ENCODE measurements at places on chromosomes 6 and 20.
A peak's percentile ranks its signal among the peaks of the same experiment; 100 is the strongest.

- no peak for DNase-seq
Observed at GRCh38 chr6:44806656-44807055, 419.1 kb downstream of the CDC5L start.

GRCh38 chr20:58229198-58229798 is 845 bp upstream of the ANKRD60 start:
- DNase-seq = no peak

DNA sequence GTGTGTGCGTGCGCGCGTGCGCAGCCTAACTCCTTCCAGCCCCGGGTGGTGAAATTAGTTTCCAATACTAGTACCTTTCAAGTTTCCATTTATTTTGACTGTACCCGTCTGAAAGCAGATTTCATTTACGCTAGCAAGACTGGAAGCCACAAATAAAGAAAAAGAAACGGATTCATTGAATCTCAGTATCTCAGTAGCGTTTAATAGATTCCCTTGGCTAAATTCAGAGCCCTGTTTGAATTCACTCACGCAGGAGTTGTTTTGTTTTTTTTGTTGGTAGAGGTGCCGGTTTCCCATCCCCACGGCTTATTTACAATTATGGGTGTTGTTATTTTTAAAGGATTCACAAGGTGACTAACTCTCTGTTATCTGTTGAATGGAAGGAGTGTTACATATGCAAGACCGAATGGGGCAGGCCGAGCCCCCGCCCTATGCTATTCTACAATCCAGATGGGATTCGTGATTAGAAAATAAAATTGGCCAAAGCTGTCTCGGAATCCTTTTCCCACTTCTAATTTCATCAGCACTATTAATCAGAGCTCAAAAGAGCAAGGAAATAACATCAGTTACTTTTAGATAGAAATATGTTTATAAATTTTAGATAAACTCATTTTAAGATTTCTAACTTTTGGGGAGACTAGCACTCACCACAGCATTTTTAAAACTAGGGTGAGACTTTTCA is 2.3 kb upstream of the INSM1 start:
- DNase-seq = no peak

DNA sequence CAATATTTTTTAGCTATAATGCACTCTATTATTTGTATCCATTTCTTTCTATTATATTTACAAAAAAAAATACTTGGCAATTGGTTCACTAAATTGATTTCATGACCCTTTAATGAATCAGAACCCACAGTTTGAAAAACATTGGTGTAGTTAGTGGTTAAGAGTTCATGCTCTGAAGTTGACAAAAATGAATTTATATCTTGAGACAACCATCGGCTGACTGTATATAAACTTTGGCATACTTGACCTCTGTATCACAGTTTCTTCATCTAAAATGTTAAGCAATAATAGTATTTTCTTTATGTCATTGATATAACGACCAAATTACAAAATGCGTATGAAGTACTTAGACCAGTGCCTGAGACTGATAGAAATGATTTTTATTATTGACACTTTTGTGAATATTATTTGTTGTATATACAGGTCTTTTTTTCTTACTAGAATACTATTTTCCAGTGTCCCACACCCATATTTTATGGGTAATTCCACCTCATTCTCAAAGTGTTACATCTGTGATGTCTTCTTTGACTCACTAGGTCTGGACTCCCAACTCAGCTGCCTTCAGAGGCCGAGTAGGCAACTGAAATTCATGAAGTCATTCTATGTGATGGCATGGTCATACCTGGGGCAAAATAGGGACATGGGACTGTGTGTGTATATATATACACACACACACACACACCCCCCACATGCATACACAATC is 459.2 kb downstream of the RFPL4B start:
- no peak for DNase-seq

DNA sequence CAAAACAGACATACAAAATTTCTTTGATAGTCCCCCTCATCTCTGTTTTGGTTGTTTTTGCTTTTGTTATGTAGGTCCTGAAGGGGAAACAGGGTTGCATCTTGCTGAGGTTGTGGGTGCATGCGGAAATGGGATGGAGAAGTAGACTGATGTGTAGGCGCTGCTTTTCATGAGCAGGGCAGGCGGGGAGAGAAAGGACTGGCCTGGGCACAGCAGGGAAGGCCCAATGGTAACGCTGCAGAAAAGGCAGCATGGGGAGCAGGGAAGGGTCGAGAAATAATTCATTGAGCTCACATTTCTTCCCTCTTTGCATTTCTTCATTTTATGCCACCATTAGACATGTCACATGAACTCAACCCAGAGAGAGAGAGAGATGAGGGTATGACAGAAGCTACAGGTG is 74.3 kb upstream of the CCN2 start:
- no peak for DNase-seq

GRCh38 chr20:53081916-53082863 is 110.0 kb downstream of the TSHZ2 start:
- no peak for DNase-seq

DNA sequence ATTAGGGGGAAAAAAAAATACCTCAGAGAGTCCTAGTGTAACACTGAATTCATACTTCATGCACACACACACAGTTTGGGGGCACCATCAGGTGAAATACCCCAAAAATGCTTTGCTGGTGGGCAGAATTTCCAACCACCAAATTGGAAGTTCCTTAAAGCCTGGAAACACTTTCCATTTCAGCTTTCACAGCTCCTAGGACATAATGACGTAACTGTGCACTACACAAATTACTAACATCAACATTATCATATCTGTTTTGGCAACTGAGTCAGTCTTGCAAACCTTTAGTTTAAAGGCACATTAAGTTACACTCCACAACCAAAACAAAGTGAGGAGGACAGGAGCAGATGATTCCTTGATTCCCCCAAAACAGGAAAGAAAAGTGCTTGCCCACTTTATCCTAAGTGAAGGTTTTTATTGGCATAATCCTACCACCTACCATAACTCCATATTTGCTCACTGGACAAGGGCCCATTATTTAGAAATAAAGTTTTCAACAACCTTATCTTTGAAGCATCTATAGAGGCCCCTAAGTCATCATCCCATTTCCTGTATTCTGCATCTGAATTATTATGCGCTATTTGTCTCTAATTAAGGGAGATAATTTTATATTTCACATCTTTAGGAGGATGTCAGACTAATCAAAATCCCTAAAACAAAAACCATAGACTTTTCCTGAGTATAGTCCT is 3.4 kb downstream of the MBOAT1 start:
- no peak for DNase-seq

DNA sequence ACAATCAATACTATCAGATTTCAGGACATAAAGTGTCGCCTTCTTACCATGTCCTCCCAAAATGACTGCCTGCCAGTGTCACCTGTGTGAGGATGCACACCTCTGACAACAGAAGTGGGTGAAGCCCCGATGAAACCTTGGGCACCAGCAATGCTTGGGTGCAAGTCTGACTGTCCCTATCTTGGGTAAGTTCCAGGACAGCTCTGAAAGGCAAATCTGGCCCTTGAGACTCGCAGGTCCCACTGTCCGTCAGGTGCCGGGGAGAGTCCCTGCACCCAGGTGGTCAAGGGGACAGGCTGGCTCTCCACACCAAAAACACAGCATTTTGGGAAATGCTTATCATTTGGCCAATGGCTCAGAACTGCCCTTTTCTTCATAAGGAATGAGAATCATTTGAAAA is 43.3 kb downstream of the EZR start:
- DNase-seq = no peak

GRCh38 chr6:62265906-62266525 is 20.0 kb downstream of the KHDRBS2 start:
- DNase-seq = no peak

- DNase-seq = peak; percentile 80
Observed at GRCh38 chr20:62900052-62900691, 26.1 kb downstream of the DIDO1 start.

DNA sequence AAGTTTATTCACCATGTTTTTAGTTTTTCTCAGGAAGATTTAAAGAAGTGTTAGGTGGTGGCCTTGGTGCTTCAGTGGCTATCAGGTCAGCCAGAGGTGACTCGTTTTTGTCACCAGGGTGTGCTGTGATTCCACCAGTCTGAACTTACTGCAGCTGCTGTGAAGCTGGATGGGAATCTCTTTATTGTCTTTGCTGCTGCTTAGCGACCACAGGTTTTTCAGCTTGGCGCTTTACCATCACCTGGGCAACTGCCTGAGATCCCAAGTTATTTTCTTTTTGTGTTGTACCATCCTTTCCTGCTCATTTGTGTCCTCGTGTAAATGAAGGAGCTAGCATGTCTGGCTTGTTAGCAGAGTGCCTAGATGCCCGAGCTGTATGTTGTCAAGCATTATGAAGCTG is 146.9 kb downstream of the MACROD2 start:
- DNase-seq = no peak

- no peak for DNase-seq
Observed at GRCh38 chr6:42306439-42307140, 88.9 kb upstream of the MRPS10 start.

GRCh38 chr6:35260591-35261570 is 1.3 kb downstream of the ZNF76 start:
- DNase-seq = no peak

GRCh38 chr6:18215436-18215835 is 48.9 kb downstream of the DEK start:
- DNase-seq = no peak

- DNase-seq = peak; percentile 57
Observed at GRCh38 chr20:44745598-44746366, at the start of gene KCNK15. Gene KCNK15 (plus strand): TSS chr20:44745865. CDS start chr20:44745911, 46 bp downstream.

DNA sequence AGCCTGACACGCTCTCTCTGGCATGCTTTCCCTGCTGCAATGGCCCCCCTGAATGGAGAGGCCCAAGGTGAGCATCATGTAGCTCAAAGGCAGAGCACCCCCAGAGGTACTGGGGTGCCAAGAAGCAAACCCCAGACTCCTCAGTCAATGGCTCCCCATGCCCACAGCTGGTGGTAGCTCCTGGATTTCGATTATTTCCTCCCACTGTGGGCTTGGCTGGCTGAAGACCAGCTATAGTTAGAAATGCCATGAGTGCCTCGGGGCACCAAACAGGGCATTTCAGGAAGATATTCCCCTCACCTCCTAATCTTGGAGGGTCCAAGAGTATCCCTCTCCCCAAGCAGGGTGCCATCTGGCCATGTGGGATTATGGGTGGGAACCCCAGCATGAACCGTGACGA is 16.8 kb downstream of the MAP1LC3A start:
- DNase-seq = no peak

DNA sequence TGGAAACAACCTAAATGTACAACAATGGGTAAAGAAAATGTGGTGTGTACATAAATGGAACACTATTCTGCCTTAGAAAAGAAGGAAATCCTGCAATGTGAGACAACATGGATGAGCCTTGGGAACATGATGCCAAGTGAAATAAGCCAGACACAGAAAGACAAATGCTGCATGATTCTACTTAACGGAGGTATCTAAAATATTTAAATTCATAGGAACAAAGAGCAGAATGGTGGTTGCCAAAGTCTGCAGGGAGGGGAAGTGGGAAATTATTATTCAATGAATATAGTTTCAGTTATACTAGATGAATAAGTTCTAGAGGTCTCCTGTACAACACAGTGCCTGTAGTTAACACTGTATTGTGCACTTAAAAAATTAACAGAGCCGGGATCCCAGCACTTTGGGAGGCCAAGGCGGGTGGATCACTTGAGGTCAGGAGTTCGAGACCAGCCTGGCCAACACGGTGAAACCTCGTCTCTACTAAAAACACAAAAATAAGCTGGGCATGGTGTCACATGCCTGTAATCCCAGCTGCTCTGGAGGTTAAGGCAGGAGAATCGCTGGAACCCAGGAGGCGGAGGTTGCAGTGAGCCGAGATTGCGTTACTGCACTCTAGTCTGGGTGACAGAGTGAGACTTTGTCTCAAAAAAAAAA is 71.4 kb upstream of the SNX9 start:
- no peak for DNase-seq

DNA sequence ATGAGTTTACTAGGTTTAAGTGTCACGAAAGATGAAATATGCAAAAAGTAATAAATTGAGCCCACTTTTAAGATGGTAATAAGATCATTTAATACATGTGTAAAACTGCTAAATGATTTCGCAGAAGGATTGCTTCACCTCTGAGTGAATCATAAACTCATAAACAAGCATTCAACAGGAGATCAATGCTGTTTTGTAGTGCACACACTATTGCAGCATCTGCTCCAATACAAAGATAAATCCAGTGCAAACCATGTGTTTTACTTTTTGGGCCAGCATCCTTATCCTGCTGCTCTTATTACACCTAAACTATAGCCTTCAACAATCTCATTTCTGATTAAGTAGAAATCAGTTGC is 400.1 kb downstream of the NKAIN2 start:
- no peak for DNase-seq

DNA sequence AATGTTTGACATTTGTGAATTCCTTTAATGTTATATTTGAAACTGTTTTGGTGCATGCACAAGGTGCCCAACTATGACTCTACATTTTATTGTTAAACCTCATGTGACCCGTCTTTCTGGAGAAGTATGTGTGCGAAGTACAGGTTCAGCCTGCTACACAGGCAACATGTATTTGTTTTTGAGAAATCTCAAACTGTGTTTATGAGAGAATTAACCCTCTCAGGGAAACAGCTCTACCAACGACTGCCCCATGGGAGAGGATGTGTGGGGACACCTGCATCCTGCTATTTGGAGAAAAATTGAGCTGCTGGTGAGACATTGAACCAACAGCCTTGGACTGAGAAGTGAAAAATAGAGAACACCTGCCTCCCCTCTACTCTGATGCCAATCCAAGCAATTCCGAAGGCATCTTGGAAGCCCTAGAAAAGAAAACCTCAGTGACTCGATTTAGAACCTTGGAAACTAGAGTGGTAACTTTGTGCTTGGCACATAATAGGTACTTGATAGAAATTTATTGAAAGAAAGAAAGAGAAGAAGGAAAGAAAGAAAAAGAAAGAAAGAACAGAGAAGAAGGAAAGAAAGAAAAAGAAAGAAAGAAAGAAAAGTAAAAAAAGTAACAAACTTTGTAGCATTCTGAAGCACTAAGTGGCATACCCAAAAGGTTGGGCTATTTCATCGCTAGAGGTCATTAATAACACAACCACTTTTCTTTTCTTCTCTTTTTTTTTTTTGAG is 2.9 kb upstream of the AKAP12 start:
- no peak for DNase-seq

DNA sequence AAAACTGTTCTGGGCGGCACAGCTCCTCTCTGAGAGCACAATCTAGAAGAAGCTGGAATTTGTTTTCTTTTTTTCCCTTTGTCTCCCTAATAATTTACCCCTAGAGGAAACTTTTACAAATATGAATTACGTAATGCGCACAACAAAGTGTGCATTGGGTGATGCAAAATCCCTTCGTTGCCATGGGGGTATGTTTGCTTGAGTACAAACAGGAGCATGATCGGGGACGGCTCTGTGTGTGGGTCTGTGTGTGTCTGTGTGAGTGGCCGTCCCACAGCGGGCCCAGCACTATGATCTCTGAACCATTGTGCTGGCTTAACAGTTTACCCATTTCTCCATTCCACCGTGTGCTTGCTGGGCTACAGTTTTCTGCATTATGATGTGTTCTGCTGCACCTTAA is 278.2 kb downstream of the CDC5L start:
- no peak for DNase-seq

GRCh38 chr6:74646461-74646860 is 559.4 kb downstream of the COL12A1 start:
- DNase-seq = no peak

- peak; percentile 56 for DNase-seq
Observed at GRCh38 chr6:3457710-3458602, 1.1 kb upstream of the SLC22A23 start.
